ENCODE measurements at places on chromosomes 16 and 17.

DNA sequence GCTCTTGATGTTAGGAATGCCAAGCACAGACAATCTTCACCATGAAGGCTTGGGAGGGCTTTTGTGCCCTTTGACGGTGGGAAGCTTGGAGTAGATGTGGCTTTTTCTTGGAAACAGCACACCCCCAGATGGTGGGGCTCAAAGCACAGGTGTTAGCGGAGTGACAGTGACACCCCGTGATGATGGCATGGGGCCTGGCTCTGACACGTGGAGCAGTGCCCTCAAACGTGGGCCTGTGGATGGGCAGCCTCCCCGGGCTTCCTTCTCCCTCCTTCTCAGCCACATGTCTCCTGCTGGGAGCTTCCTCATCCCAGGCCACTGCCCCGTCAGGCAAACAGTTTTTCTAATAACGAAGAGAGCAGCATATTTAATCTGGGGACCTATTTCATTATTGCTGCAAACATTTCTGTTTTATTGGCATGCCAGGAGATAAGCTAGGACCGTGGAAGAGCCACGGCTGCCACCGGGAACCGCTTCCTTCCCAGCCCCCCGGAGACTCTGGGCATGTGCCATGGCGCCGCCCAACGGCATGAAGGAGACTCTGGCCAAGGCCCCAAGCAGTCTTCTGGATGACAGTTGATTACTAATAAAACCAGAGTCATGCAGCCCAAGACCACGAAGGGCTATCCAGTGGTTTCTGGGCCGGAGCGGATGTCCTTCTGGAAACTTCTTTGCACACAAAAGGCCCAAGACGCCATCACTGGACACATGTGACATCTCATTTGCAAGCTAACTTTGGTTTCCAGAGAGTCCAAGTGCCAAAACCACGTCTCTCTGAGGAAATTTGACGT lies 280.3 kb upstream of the FOXF1 start:
- DNase-seq: no peak

GRCh38 chr17:31523862-31524730 lies 132.6 kb downstream of the RAB11FIP4 start:
- no peak for DNase-seq

DNA sequence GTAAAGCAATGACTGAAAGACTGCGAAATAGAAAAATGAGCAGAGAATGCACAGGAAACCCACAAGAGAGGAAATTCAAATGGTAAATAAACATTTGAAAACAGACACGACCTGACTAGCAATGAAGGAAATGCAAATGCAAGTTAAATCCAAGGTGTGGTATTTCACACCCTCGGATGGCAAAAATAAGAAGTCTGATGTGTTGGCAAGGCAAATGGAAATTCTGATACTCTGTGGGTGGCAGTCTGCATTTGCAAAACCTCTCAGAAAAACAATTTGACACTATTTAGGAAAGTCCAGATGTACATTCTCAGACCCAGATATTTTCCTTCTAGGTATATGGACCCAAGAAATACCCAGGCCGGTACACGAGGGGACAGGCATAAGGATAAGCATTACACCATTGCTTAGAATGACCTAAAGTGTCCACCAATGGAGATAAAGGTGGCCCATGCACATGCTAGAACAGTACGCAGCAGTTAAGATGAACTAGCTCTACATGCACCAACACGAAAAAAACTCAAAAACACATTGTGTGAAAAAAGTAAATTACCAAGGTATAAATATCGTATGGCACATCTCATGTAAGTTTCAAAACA lies 116.7 kb downstream of the GAS7 start:
- no peak for DNase-seq

DNA sequence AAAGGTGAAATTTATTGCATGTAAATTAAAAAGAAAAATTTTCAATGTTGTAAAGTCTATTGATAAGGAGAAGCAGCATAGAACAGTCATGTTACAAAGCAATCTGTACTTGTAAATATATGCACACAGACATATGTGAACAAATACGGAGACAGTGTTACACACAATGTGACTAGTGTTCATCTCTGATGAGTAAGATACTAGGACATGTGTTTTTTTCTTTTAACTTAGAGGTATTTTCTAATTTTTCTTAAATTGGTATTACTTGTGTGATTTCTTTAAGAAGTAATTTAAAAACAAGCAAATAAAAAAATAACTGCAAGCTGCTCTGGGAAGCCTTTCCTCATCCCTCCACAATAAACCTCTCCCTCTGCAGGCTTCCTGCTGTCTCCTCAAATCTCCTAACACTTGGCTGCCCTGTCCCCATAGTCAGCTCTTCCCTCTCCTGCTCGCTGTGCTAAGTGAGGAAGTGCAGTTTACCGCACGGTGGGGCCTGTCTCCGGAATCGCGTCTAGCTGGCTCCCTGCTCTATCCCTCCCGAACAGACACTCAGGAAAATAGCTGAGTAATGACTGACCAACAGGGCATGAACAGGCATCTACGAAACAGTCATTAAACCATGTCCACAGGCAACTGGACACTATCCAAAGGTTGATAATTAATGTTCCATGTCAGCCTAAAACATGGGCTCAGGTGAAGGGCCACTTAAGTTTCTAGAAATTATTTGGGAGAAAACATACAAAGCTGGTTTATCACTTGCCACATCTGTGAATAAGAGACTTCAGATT lies 35.9 kb downstream of the CMTM4 start:
- peak; percentile 79 for DNase-seq

DNA sequence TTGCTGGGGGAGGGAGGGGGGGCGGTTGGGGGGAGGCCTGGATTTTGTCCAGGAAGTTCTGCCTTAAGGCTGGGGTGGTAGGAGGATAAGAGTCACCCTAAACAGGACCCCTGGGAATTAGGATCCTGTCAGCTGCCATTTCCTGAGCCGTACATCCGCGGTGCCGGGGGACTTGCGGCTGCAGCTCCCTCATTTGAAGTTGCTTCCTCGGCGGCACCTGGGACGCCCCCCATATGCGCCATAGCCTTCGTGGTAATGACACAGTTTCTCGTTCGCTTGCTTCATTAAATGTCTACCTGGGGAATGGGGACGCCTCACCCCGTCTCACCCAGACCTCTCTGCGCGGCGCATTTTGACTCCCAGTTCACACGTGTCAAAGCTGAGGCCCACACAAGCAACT lies 55.1 kb upstream of the PABPN1L start:
- no peak for DNase-seq

DNA sequence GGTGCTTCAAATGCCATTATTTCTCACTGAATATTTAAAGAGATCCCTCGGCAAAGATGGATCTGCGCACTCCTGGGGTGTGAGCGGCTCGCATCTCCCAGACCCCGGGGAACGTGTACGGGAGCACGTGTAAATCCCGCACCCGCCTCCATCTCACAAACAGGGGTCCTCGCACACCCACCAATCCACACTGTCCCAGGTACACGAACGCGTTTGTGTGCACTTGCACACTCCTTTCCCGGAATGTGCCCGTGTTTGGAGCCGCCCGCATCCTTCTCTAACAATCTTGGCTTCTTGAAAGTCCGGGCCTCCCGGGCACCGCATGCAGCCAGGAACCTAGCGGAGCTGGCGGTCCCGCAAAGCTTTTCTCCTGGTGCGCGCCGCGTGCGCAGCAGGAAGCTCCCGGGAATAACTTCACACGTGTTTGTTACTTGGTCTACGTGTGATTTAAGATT lies 2.5 kb upstream of the SALL1 start:
- no peak for DNase-seq

- peak; percentile 29 for DNase-seq
Observed at GRCh38 chr17:68794636-68795434, 160.4 kb downstream of the ABCA8 start.

GRCh38 chr16:57391708-57392107 lies 12.9 kb upstream of the CCL17 start:
- no peak for DNase-seq

GRCh38 chr16:27273670-27274423 lies 5.3 kb upstream of the NSMCE1 start:
- peak; percentile 48 for DNase-seq

- DNase-seq: peak; percentile 94
Observed at GRCh38 chr17:50151041-50151936, 812 bp upstream of the PPP1R9B start.

GRCh38 chr17:37062021-37062420 lies 113.3 kb downstream of the AATF start:
- no peak for DNase-seq

DNA sequence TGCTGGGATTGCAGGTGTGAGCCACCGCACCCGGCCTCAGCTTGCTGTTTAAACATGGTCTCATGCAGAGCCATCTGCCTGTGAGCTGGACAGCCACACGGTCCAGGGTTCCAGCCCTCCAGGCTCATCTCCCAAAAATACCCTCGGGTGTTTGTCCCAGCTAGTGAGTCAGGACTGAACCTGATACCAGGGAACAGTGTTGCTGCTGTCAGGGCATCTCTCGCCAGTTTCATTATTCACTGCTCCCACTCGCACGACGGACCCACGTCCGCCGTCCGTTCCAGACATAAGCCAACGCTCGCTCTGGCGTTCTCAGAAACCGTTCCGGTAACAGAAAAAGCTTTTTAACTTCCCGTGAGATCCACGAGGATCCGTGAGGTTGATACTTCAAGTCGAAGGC lies 77.6 kb downstream of the NXN start:
- DNase-seq: no peak

GRCh38 chr16:65700596-65700995 lies 578.7 kb upstream of the CDH11 start:
- DNase-seq: peak; percentile 58

DNA sequence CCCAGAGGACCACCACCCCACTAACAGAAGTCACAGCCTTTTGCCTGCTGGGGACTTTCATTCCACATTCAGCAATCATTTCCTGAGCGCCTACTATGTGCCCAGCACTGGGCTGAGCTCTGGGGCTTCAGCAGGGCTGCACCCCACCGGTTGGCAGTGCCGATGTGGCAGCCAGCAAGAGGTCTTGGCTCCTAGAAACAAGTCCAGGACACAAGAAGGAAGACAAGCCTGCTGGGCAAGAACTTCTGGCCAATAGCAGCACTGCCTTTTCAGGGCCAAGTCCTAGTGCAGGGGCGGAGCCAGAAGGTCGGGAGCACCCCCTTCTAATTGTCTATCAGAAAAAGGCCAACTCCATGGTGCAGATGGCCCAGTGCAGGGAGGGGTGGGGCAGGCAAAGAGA lies 13.0 kb upstream of the HOXB9 start:
- no peak for DNase-seq

DNA sequence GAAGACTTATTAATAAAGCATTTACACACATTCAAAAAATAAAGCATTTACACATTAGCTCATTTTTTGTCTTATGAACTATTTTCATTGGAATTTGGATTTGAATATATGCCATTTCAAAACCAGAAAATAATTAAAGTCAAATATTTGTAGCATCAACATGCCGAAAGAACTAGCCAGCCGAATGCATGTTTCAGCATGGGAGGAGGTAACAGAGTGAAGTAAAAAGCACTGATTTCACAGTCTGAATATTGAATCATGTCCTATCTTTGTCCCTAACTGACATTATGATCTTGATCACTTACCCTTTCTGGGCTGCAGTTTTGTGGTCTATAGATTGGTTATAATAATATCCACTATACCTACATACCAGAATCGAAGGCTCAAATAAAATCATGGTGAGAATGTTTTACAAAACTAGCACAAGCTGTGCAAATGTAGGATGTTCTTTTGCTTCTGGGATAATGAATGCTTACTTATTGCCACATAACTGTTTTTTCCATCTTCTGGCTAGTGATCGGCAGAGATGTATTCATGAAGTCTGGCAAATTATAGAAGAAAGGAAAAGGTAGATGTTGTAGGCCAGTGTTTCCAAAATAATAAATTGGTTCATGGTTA lies 84.7 kb downstream of the TUBD1 start:
- peak; percentile 84 for DNase-seq

GRCh38 chr16:90012991-90013745 lies 6.1 kb downstream of the DBNDD1 start:
- DNase-seq: no peak

- no peak for DNase-seq
Observed at GRCh38 chr17:75352079-75352569, 53.4 kb downstream of the GRB2 start.

- DNase-seq: peak; percentile 63
Observed at GRCh38 chr17:40345161-40345993, 19.2 kb downstream of the GJD3 start.

DNA sequence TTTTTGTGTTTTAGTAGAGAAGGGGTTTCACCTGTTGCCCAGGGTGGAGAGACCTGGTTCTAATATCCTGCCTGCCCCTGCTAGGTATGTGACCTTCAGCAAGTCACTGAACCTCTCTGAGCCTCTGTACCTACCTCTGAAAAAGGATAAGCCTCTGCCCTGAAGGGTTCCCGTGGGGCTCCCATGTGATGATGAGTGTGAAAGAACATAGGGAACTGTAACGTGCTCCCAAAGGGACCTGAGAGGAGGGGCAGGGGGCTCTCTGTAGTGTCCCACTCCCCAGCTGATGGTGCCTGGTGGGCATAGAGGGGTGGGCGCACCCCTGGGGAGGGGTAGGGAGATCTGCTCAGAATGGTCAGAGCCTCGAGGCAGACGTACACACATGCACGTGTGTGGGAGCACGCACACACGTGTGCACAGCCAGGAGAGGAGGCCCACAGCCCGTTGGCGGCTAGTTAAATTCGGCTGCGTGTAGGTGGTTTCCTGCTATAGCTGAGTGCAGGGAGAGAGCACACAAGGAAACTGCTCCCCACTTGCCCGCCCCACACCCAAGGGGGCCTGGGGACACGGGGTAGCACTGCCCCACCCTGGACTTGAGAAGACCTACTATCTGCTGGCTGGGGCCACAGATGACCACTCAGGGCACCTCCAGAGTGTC lies 6.7 kb downstream of the KCNH4 start:
- no peak for DNase-seq

DNA sequence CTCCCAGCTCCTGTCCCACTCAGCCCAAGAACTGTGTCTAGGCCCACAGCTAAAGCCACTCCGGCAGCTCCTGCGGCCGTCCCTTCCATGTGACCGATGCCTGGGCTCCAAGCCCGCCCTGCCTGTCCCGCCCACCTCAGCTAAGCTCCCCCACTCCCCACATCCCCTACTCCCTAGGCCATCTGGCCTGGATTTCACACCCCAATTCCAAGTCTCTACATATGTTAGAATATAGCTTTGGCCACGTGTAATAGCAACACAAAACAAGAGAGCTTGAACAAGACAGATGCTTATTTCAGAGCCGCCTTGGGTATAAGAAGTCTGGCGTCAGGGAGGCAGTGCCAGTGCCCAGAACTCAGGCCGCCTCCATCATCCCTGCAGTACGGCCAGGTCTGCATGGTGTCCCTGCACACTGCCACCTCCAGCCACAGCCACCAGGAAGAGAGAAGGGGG lies 30.0 kb upstream of the USP22 start:
- DNase-seq: no peak

DNA sequence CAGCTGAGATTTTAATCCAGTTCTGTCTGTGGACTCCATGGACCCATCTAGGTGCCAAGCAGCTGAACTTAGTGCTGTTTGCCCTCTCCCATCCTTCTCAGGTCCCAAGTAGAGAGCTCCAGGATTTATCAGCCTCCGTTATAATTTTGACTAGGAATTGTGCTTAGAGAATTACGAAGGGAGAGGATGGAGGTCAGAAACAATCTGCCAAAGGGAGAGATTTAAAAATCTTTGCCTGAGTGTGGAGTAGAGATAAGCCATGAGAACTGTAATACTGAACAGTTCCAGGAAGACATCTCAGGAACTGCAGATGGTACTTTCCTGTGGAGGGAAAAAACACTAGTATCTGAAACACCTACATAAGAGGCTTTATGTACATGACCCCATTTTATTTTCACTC lies 27.0 kb downstream of the CEP95 start:
- no peak for DNase-seq

All from fibroblast of skin of scalp (primary cell).